ENCODE measurements at places on chromosomes 2 and 18.
A peak's percentile ranks its signal among the peaks of the same experiment; 100 is the strongest.

GRCh38 chr2:72834596-72834995, 8.8 kb upstream of the EXOC6B start:
- DNase-seq: no peak

- DNase-seq: no peak
Observed at GRCh38 chr2:217792626-217793527, 209.9 kb downstream of the TNS1 start.

- DNase-seq: no peak
Observed at GRCh38 chr2:217412721-217413120, 552.9 kb upstream of the TNP1 start.

DNA sequence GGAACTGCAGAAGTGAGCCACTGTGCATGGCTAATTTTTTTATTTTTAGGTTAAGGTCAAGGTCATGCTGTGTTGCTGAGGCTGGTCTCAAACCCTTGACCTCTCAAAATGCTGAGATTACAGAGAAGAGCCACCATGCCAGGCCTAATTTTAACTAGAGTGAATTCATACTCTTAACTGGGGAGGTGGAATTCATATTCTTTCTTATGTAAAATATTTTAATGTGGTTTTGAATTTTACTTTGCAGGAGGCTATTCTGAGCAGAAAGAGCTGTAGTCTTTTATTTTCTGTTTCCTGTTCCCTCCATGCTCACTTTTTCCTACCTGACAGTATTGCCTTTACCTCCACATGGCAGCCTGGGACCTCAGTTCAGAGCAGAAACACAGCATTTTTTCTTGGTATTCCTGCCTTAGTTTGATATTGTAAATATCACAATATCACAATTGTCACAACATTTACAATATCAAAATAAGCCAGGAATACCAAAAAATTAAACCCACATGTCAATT, 37.1 kb upstream of the CCNYL1 start:
- no peak for DNase-seq

GRCh38 chr2:78355967-78356366, 669.5 kb upstream of the REG3G start:
- no peak for DNase-seq

- no peak for DNase-seq
Observed at GRCh38 chr18:57544936-57545660, 41.4 kb downstream of the FECH start.

GRCh38 chr2:100660851-100661584, 98.2 kb downstream of the PDCL3 start:
- DNase-seq: no peak

DNA sequence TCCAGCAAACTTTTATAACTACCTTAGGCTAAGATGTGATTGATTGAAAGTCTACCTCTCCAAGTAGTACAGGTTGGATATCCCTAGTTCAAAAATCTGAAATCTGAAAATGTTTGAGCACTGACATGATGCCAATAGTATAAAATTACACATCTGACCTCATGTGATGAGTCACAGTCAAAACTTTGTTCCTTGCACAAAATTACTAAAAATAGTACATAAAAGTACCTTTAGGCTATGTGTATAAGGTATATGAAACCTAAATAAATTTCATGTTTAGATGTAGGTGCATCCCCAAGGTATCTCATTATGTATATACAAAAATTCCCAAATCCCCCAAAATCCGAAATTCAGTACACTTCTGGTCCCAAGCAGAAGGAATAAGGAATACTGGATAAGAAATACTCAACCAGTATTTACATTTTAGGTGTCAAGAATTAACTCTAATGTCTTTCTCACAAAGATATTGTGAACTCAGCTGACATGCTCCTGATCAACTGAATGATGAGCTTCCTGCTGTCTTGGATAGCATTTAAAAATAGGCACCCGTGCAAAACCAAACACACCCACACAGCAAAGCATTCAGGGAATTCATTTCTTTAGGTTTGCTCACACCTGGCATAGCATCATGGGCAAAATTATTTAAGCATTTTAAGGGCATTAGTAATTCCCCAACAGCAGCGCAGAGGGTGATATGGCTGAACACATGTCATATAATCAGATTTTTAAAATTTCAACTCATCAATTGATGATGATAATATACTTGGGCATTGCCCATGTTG, 497.4 kb upstream of the MEIS1 start:
- no peak for DNase-seq

DNA sequence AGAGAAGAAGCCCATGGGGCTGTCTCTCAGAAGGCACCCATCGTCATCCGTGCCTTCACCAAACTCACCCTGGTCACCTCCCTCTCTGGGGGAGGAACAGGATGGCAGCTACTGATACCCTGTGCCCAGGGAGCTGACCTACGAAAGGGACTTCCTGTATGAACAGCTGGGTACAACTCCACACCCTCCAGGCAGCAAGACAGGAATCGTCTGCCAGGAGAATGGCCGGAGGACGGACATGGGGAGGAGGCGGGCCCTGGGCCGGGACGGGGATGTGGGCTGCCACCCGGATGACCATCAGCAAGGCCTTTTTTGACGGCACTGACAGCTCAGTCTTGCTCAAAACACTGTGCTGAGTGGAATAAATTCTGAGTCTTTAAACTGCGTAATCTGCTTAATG, 243.6 kb downstream of the HDAC4 start:
- no peak for DNase-seq

GRCh38 chr2:62727259-62727867, 21.9 kb downstream of the EHBP1 start:
- DNase-seq: no peak

DNA sequence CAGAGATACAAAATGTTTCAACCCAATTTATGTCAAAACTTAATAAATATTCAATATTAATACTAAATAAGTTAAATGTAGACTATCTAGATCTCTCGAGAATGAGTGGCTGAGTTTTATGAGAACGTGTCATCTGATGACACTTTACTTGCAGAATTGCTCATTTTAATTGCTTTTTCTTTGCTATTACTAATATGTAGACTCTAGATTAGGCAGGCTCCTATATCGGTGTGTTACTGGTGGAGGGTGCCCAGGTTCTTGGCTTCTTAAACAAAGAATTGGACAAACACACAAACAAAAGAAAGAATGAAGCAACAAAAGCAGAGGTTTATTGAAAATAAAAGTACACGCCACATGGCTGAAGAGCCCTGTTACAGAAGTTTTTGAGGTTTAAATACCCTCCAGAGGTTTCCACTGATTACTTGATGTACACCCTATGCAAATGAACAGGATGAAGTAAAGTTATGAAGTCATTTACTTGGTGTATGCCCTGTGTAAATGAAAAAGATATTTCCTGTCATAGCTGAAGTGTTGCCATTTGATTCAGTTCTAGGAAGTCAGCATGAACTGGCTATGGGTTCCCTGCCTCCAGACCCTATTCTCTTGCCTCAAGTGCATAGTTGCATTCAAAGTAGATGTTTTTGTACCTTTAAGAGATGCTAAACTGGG, 122.9 kb upstream of the ITGA4 start:
- no peak for DNase-seq

DNA sequence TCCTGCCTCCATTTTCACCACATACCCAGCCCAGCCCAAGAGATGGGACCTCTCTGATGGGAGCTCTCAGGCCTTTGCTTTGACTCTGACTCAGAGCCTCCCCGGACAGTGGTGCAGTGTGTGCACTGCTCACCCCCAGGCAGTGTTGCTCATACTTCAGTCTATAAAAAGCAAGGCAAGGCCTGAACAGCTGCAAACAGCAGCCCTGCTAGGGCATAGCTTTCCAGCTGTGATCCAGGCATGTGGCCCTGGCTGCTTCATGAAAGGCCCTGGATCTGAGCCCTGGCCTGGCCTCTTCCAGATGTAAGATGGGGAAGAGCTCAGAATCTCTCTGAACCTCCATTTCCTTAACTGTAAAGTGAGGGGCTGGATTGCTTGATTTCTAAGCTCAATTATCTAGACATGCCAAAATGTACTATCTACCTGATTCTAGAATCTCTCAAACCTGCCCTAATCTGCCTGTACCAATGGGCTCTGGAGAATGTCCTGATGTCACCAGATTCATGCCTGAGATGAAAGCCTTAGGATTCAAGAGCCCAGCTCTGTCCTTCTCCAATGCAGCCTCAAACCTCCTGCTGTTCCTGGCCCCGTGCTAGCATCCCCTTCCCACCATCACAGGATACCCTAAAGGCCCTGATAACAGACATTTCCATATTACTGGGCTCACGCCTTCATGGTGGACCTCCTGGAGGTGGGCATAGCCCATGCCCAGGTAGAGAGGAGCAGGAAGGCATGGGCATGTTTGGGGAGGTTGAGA, 206.9 kb downstream of the ARL4C start:
- peak; percentile 49 for DNase-seq

DNA sequence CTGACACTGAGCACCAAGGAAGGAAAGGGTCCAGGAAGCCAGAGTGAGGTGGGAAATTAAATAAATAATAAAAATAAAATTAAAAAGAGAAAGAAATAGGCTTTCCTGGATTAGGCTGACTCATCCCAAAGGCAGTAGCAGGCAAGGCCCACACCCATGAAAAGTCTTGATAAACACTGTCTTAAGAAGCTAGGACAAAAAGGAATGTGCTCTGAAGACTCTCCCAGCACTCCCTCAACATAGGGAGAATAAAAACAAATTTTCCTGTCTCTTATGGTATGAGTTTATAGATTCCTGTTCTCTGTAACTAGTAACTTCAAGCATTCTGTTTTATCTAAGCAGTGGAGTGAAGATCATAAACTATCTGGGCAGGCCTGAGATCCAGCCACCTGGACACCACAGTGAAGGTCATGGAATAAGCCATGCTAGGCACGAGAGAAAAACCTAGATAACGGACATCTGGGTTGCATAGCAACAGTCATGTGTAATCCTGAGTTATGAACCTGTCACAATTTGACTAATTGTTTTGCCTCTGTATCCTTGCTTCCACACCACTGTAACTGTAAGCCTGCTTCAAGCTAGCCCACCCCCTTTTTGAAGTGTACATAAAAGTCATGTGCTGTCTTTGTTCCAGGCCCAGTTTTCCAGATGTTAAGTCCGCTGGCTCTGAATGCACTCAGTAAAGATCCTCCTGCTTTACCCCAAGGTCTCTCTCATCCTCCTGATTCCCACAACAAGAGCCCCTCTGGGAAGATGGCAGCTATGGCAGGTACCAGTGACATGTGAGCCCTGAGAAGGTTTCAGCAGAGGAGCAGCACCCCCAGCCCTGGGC, 107.8 kb downstream of the NDUFA10 start:
- no peak for DNase-seq

DNA sequence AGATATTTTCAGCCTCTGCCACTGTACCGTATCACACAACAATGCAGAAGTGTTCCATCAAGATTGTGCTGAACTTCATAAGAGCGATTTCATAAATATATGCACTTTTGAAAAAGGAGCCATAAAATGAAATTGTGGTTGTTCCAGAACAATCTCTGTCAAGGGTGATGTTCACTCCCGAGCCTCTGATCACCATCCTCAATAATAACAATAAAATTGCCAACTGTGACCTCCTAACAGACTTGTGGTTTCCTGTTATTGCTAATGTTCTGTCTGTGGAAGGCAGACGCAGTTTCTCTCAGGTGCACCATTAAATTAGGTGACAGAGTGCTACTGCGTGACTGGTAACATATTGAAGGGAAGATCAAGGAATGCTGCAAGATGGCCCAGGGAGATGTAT, 383.7 kb downstream of the SOCS6 start:
- DNase-seq: no peak

- no peak for DNase-seq
Observed at GRCh38 chr18:3319399-3319798, 57.5 kb downstream of the MYL12B start.

DNA sequence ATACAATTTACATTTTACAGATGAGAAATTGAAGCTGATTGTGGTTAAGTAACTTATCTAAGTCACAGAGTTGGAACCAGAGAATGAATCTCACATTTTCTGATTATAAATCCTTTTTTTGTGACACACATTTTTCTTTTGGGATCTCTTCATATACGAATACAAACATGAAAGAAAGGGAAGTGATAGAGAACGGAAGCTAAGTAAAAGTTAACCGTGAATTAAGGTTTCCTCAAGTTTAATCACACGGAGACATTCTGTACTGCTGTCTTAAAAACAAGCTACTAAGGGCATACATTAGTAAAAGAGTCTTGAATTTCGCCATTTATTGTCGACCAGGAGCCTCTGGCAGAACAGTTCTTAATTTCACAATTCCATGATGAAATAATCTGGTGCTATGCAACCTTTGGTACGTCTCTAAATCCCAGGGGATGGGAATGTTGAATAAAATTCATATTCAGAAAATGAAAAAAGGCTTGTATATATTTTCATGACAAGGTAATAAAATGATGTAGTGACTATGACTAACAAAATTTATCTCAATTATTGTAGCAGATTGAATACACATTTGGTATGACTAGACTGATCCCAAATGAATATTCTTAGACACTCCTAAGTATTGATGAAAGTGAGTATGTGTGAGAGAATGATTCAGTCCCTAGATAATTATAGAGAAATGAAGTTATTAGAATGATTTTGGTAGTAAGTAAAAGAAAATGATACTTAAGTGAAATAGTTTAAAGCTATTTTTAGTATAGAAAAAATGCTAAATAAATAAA, 40.3 kb upstream of the ZSWIM2 start:
- DNase-seq: no peak

DNA sequence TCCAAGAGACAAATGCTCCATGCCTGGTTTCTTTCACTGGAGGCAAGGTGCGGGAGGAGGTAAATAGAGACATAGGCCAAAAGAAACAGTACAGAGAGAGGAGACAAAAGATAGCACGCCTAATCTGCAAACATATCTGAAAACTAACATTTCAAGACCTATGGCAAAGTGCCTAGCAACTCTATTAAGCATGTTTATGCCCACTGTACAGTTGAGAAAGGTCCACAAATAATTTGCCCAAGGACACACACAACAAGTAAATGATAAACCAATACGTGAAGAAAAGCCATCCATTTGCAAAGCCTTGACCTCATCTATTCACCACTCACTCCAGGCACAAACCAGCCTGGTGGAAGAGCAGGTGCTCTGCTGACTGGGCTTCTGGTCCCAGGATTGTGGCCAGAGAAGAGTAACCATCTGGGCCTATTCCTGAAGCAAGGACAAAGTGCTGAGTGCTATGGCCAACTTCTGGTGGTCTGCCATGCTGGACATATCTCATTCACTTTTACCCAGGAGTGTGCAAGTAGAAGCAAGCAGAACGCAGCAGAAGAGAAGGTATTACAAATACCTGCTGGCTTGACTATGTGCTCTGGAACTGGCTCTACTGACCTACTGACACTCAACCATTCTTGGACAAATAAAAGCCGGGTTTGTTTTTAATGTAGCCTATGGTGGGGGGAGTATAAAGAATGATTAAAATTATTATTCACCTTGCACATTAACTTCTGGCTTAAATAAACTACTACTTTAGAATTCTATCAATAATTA, 25.3 kb downstream of the TMEM131 start:
- no peak for DNase-seq
